HEK293T (cell line): ENCODE measurements at places on chromosomes 11 and 22.

- DNase-seq = peak; percentile 27
These were observed 802 bp downstream of the ATG2A start for GRCh38 chr11:64916040-64916774.

DNA sequence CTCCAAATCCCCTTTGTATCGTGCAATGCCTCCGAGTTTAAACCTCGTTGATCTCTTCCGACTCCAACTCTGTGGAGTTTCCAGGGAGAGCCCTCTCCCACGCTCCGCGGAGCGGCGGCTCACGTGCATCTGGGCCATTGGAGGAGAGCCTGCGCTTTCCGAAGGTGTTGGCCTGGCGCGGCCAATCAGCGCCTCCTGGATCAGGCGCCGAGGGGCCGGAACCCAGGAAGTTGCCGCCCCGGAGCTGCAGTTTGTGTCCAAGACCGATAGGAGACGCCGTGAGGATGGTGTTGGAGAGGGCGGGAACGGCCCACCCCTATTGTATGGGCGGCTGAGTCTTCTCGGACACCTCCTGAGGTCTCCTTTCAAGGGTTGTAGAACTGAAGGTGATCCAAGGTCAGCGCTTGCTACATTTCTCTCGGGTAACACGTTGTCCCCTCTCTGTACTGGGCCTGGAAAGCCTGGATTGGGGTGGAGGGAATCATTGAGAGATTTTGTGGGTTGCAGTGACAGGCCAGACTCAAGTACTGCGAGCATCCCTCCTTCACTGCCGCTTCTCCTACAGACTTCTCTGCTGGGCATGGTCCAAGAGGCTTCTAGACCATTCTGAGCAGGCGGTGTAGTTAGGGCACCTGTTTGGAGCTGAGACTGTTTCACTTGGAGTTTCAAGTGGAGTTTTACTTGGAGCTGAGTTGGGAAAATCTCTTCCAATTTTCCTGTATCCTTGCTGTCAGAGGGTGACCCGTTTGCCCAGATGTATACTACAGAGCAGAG lies 1.7 kb downstream of the ADAMTS15 start:
- no peak for DNase-seq

DNA sequence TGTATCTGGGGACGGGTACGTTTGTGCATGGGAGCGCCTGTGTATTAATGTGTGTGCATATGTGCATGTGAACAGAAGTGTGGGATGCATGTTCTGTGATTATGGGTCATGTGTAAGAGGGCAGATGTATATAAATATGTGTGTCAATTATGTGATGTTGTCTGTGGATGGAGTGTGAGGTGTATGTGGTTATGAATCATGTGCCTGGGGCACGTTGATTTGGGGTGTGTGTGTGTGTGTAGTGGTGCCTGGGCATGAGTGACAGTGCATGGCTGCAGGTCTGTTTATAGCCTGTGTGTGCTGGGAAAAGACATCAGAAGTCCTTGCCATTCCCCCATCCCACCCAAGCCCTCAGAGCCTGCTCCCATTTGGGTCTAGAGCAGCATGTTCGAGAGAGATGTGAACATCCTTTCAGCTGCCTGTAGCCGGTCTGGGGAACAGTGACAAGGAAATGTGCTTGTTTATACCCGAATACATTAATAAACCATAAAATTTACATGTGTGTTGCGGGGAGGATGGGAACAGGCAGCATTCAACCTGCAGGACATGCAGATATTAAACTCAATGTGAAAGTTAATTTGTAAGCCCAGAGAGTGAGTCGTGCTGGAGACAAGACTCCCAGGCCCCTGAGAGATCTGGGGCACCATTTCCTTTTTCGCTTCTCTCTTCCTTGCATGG lies 129.0 kb downstream of the NECTIN1 start:
- no peak for DNase-seq

DNA sequence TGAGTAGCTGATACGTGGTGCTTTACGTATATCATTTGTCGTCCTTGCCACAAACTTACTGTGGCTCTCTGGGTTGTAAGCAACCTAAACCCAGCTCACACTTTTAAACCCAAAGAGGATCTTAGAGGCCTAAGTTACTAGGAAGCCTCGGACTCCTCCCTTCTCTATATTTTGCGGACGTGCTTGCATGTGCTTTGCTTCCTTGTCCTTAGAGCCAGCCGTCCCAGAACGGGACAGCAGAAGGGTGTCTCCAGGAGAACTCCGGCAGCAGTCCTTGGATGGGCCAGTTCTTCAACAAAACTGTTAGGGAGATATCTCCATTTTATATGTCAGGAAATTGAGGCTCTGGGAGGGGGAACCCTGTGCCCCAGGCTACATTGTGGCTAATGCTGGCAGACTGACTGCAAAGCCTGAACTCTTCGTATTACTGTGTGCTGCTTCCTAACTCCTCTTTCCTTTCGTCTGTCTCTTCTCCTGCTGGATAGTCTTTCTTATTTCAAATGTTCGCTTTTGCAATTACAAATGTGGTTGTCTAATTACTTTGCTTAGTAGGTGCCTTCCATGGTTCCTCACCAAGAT lies 33.8 kb downstream of the TNRC6B start:
- no peak for DNase-seq

- DNase-seq = no peak
These were observed 568 bp upstream of the BIK start for GRCh38 chr22:43109921-43110443.

DNA sequence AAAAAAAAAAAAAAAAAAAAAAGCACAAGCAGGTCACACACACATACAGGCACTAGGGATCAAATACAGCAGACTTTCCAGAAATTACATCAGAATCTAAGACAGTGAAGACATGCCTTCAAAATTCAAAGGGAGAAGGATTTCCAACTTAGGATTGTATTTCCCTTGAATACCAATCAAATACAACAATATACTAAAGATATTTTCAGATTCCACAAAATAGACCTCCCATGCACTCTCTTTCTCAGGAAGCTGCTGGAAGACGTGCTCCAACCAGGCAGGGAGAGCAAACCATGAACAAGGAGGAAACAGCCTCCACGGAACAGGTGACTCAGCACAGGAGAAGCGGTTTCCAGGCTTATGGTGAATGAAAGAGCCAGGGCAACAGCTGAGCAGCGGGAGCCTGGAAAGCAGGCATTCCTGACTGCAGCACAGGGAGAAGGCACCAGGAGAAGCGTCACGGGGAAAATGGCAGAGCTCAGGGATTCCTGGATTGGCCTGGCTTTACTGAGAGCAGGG lies 32.0 kb downstream of the TMEM184B start:
- DNase-seq = no peak

DNA sequence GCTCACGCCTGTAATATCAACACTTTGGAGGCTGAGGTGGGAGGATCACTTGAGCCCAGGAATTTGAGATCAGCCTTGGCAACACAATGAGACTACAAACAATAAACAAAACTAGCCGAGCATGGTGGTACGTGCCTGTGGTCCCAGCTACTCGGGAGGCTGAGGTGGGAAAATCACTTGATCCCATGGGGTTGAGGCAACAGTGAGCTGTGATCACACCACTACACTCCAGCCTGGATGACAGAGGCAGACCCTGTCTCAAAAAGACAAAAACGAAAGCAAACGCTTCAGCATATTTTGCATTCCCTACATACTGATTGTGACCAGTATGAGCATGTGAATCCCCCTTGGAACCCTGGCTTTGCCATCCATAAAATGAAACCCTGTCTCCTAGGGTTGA lies 33.9 kb upstream of the MN1 start:
- DNase-seq = no peak

DNA sequence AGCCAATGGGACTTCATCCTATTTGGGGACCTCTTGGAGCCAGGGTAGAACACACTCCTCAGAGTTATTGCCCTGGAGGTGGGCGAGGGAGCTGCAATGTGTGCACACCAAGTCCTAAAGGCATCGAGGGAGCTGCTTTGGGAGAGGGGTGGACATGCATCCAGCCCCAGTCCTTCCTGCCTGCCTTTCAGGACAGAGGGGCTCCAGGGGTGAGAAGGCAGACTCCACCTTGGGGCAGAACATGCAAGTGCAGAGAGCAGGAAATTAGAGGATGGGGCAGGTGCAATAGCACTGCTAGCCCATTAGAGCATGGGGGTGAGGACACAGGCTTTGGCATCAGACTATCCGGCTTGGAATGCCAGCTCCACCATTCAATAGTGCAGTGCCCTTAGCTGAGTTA lies 288.5 kb downstream of the OPCML start:
- DNase-seq = no peak

DNA sequence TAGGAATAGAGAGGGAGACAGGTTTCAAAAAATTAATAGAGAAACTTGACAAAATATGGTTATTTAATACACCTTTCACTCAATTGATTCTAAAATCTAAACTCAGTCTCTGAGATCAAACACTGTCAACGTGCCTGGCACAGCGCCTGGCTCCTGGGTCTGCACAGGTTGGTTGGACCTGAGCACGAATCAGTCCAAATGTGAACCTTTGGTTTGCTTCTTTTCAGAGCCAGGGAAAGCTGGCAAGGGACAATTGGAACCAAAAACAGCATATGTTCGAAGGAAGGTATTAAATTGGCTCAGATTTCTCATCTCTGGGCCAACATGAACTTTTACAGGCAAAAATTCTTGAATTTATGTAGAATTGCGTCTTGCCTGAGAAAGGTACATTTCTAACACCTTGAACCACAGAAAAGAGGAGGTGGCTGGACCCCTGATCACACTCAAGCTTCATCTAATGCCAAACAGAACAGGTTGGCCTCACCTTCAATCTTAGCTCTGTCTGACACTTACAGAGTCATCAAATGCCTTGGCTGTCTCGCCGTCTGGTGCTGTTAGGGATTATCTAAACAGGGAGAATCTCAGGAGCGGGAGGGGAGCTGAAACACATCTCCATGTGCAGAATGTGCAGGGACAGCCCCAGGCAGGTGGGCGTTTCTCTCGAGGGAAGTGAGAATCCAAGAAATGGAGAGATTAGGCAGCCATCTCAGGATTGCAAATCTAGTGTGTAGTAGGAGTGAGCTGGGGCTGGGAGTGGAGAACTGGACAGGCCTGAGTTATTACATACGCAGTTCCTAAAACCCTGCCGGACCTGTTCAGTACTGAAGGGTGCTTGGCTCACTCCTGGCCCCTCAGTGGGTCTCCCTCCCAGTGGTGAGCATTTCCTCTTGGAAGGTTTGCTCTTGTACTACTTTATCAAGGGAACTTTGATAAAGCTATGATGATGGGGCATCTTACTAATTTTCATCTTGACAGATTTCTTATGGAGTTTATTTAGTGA lies 442.2 kb upstream of the B3GAT1 start:
- no peak for DNase-seq

GRCh38 chr11:1564535-1565172 lies 7.4 kb downstream of the DUSP8 start:
- DNase-seq = peak; percentile 86

- peak; percentile 27 for DNase-seq
These were observed 609.9 kb downstream of the BUD13 start for GRCh38 chr11:116162886-116163230.

GRCh38 chr22:47154621-47155081 lies 392.2 kb downstream of the TBC1D22A start:
- no peak for DNase-seq

DNA sequence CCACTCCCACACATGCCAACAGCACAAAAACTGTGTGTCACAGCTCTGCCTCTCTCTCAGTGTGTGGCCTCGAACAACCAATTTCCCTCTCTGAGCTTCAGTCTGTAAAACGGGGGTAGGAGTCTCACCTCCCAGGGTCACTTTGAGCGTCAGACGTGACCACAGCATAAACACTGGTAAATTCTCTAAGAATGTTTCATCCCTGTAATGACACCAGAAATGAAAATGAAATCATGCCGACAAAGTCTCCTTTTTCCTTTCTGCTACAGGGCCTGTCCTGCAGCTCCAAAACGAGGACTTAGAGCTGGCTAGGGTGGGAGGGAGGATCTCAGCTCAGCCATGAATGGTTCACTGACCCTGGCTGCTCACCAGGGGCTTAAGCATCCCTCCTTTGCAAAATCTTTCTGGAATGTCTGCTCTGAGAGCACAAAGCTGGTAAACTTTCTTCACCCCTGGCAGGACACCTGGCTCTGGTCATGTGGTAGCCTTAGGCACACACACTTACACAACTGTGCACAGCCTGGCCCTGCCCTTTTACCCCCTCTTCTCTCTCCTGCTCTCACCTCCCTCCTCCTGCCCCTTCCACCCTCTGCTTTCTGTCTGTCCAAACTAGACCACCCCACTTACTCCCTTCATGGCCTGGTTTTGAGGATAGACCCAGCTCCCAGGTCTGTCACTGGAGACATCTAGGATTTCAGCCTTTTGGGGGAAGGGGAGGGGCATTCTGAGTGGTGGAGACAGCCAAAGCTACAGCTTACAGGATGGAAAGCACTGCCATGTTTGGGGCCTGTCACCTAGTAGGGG lies 12.3 kb upstream of the TSKU start:
- DNase-seq = no peak

DNA sequence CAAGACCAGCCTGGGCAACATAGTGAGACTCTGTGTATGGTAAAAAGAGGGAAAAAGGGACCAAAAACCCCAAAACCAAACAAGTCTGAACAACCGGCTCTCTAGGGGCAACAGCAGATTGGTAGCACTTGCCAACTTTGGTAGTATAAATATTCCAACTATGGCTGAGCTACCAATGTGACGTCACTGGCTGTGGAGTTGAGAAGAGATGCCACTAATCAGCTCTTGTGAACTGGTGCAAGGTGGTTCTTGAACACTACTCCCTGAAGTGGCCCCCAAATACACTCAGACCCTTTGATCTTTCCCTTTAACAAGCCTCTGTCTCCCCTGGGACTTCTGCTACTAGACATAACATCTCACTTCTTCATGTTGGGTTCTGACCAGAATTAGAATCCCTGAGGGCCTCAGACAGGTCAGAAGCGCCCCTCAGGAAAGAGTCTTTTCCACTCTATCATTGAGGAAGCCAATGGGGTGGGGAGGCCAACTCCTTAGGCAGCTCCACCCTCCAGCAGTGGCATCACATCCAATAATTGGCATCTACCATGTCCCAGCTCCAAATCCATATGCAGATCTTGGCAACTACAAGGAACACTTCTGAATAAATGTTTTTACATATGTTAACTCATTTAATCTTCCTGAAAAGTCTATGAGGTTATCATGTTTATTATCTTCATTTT lies 49.2 kb downstream of the RPL27A start:
- DNase-seq = no peak

GRCh38 chr22:45651931-45652528 lies 19.6 kb upstream of the ATXN10 start:
- DNase-seq = no peak

- no peak for DNase-seq
These were observed 1190.9 kb downstream of the LRRC4C start for GRCh38 chr11:40268551-40268950.
